Kidney epithelial cell (primary cell): ENCODE measurements at places on chromosomes 5 and 9.

GRCh38 chr9:89234205-89235067 is 55.8 kb upstream of the SHC3 start:
- DNase-seq: no peak

DNA sequence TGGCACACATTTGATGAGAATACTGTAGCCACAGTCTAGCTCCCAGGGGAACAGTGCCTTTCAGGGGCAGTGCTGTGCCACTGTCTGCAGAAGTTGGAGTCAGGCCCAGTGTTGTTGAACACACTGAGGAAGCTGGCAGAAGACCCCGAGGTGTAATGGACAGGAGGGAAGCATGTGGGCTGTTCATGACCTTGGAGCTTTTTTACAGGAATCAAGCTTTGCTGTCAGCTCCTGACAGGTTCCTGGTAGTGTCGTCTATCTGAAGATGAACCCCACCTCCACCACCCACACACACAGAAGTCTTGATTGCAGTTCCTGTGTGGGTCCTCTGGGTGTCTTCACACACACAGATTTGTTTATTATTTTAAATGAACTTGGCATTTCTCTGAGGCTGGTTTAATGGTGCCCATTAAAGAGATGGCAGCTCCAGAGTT is 40.3 kb upstream of the TNFAIP8 start:
- no peak for DNase-seq

DNA sequence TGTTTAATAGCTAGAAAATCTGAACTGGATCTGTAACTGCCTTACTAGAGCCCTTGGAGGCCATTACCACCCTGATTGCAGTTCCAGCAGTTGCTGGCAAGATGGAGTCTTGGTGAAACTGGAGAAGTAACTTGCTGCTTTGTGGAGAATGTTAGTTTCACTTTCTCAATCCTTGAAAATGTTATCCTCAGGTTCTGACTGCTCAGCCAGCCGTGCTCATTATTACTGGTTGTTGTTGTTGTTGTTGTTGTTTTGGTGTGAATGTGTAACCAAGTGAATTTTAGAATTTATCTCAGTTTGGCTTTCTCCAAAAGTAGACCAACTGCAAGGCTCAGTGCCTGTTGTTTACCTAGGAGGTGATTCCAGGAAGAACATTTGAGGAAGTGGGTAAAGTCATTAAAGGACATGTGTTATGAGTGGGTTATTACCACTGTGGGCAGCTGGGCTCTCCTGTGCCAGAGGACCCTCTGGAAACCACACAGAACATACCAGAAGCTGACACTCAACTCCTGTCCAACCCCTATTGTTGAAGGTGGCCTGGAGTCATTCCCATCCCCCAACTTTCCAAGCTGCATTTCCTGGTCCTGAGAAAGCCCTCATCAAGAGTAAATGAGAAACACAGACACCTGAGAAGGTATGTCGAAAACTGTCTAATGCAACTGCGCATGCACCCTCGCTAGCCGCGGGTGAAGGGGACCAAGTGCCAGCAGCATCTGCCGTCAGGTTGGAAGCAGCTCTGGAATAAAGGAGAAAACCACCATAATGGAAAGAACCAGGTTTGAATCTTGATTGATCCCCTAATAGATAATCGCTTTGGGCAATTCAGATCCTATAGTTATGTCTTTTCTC is 111.6 kb downstream of the CMYA5 start:
- DNase-seq: no peak

DNA sequence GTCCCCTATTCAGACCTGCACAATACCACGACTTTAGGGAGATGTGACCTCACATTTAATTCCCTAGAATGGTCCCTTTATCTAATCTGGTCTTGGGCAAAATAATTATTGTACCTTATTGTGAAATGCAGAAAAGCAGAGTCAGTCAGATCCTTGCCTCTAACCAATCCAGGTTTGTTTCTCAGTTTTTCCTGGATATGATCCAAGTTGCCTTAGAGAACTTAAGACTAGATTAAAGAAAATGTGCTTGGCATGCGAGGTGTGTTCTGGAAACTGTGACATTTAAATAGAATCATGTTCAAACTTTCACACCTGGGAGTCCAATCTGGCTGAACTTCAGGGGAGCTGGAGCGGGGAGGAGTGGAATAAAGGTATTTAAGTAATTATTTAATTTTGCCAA is 696.2 kb downstream of the DNAH5 start:
- no peak for DNase-seq

- no peak for DNase-seq
Measured at GRCh38 chr5:172428224-172429166, 25.8 kb downstream of the SH3PXD2B start.

- peak; percentile 67 for DNase-seq
Measured at GRCh38 chr9:109381011-109381729, 60.3 kb upstream of the EPB41L4B start.

DNA sequence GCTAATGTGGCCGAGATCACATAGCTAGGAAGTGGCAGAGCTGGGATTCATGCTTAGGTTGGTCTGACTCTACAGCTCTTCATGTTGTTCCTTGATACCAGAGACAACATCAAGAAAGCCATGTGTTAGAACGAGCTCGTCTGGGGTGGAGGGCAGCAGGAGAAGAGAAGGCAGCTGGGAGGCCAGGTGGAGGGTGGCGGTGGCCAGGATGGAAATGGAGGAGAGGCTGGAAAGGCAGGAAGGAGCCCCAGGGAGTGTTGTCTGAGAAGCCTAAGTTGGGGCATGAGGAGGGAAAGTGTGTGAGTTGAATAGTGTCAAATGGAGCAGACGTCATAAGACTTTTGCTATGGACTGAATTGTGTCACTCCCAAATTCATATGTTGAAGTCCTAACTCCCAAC is 315.3 kb downstream of the GADD45G start:
- DNase-seq: no peak

GRCh38 chr9:77512876-77513275 is 135.2 kb downstream of the GNA14 start:
- no peak for DNase-seq

DNA sequence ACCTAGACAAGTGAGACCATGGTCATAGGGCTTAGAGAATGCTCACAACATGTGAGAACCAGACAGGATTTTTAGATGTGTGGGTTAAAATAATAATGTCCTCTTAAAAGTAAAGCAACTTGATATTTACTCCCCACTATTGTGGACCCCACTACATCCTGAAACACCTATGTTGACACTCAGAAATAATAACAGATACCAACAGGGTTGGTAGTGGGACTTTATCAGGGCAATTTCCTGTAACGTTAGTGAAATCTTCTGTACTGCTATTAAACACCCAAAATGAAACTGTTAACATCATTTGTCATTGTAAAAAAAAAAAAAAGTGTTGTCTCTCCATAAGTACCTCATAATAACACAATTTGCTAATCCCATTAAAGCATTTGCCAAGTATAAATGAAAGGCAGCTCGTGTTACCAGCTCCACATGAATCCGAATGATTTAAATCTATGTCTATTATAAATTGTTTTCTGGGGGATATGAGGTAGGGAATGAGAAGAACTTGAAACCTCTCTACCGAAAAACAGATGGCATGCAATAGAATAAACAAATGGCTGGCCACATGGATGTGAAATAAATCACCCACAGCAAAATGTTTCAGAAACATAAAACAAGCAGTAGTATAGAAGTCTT is 285.9 kb downstream of the ARHGEF28 start:
- DNase-seq: no peak

DNA sequence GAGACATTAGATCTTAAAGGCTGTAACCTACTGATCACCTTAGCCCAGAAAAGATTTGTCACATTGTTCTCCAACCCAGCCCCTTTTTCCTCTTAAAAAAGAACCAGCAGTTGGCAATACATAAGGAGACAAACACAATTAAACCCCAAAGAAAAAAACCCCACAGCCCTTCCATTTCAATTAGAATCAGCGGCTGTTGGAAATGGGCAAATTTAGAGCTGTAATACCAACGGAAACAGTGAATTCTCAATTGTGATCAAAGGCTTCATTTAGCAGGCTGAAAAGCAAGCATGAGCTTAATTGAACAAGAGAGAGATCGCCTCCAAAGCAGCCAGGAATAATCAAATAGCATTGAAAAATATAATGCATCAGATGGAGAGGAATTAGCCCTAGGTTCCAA is 153.6 kb downstream of the FAM114A2 start:
- no peak for DNase-seq

DNA sequence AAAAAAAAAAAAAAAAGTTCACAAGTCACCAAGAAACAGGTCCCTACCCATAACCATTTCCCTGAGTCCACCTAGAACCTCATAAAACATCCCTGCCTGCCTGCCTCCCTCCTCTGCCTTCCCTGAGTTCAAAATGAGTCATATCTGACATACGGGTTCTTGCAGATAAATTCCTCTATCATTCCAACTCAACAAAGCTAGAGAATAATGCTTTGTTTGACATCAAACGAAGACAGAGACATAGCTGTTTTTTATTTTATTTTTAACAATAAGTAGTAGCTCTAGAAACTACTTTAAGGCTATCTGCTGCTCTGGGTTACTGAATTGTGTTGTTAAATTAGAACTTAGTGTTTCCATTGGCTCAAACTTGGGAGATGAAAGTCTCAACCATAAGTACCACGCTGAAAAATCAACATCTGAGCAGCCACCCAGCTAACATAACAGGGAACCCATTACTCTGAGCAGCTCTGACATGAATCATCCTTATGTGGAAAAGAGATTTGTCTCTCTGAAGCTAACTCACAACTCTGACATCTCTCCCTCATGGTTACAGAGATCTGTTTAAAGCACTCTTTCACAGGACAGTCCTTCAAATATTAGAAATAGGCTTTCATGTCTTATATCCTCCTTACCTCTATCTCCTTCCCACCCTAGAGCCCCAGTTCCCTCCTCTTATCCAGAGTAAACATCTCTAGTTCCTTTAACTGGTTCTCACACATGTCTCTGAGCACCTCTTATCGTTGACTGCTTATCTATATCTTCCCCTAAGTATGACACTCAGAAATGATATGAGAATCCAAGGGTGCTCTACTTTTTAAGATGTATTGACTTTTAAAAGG is 12.1 kb downstream of the TMEM245 start:
- DNase-seq: peak; percentile 54

DNA sequence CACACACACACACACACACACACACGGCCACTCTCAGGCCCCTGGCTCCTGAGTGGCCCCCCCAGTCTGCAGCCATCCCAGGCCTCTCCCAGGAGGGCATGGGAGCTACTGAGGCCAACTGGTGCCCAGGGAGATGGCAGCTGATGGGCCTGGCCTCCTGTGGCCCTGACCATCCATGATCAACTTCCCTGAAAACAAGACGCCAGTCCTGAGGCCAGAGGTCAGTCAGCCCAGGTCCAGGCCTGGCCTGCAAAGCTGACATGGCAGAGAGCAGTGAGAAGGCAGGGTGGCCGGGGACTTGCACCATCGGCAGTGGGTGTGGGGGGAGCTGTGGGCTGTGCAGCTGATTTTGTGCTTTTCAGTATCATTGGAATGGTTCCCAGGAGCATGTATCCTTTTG is 47.0 kb downstream of the SARDH start:
- DNase-seq: no peak

DNA sequence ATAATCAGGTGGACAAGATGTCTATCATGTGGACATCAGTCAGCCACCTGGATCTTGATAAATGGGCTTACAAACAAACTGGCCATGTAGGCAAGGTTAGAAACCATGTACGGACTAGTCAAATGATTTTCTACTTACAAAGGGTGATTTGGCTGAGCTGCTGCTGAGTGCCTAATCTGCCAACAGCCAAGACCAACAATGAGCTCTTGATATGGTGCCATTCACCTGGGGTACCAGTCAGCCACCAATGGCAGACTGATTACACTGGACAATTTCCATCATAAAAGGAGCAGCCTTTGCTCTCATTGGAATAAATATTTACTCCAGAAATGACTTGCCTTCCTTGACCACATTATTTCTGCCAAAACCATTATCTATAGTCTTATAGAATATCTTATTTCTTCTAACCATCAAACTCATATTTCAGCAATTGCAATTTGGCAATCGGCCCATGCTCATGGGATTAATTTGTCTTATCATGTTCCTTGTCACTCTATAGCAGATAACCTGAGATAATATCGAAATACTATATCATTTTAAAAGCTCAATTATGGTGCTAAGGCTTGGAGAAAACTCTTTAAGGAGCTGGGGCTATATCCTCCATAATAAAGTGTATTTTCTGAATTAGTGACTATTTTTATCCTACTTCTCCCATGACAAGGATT is 135.1 kb downstream of the SLC25A46 start:
- no peak for DNase-seq

GRCh38 chr5:141615991-141616720 is 2.6 kb downstream of the DIAPH1 start:
- DNase-seq: no peak

- no peak for DNase-seq
Measured at GRCh38 chr5:72608297-72608696, 101.1 kb upstream of the ZNF366 start.

DNA sequence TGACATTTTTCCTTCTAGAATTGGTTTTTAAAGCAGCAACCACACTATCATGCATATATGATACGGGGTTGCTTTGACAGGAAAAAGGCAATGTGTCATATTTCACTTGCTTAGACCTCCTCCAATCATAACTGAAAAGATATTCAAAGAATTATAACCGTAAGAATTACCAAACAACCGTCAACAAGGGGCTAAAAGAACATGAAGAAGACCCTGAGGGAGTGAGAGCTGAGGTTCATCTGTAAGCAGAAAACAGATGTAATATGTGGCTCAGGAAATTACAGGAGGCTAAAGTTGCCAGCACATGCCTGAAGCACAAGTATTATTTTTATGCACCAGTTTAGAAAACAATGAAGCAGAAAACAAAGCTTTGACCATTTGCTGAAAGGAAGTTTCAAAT is 78.9 kb downstream of the APBA1 start:
- no peak for DNase-seq
